ENCODE measurements at places on chromosomes 1 and 21.

DNA sequence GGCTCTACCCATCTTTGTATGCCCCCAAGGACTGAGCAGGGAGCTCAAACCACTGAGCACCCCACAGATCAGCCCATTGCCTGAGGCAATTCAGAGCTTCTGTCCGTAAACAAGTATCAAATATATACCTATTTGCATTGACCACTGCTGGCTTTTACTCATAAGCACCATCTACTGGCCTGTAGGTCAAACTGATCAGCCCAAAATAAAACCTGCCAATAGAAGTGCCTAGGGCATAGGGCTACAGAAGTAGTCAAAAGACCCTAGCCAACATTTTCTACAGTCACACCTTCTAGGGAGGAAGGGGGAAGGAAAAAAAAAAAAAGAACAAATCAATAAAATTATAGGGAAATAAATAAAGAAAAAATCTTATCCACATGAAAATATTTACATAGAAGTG, 5.3 kb upstream of the LCE3D start:
- DNase-seq: no peak

DNA sequence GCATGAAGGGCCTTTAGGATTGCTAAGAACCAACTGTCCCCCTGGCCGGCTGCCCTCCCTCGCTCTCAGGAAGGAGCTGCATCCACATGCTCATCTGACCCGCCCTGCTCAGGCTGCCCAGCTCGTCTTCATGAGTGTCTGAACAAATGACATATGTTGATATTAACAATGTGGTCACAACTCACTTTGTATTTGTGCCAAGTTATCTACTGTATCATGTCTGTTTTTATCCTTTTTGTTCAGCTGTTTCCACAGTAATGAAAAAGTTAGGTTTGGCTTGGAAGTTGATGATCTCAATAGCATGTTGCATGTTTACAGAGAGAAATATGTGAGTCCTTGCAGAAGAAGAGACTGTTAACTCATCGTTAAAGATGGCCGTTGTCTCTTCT, 75.1 kb downstream of the PHTF1 start:
- no peak for DNase-seq

DNA sequence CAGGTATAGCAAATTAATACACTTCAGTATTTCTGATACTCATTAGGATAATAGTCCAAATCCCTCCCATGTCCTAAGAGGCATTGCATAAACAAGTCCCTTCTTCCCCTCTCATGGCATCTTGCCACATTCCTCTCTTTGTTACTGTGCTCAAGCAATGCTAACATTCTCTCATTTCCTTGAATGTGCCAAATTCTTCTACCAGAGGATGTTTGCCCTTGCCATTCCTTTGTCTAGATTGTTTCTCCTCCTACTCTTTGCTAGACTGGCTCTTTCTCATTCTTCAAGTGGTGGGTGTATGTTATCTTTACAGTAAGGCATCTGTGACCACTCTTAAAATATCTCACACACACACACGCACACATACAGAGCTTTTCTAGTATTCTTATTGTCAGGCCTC, 621.0 kb upstream of the CXADR start:
- no peak for DNase-seq

- no peak for DNase-seq
These were observed 545.2 kb upstream of the BRINP3 start for GRCh38 chr1:191022856-191023255.

- DNase-seq: no peak
These were observed 10.4 kb upstream of the PEF1 start for GRCh38 chr1:31655104-31655503.

DNA sequence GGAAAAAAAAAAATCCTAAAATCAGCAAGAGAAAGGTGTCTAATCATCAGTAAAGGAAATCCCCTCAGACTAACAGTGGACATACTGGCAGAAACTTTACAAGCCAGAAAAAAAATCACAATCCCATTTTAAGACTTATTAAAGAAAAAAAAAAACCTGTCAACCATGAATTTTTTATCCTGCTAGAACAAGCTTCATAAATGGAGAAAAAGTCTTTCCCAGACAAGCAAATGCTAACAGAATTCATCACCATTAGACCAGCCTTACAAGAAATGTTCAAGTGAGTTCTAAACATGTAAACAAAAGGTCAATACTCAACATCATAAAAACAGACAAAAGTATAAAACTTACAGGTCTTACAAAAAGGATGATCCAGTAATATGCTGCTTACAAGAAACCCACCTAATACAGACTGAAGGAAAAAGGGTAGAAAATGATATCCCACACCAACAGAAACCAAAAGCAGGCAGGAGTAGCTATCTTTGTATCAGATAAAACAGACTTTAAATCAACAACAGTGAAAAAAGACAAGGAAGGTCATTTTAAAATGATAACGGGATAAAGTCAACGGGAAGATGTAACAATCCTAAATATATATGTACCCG, 129.6 kb downstream of the EVI5 start:
- DNase-seq: no peak

GRCh38 chr21:17646790-17647189, 34.1 kb upstream of the BTG3 start:
- DNase-seq: no peak

GRCh38 chr21:38439426-38439825, 58.9 kb downstream of the ERG start:
- no peak for DNase-seq

DNA sequence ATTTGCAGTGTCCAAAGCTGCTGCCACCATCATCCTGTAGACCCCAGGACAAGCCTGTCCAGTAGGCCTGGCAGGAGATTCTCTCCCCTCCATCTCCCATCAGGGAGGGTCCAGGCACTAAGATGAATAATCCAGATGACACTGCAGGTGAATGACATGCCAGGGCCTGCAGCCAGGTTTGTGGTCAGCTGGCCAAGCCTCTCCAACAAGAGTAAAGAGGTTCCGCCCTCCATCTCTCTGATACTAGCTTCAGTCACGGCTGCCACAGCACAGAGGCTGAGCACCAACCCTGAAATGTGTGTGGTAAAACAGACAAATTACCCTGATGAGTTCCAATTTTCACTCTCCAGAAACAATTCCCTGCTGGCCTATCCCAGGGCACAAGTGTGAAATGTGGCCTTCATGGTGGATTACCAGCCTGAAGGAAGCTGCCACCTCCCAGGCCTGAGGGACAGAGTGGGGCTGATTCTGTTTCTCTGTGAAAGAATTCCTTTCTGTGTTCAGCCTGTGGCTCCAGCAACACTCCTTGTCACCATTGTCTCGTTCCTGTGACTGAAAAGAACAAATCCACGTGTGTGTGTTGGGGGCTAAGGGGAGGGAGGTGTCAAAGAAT, 19.9 kb upstream of the LHX4 start:
- DNase-seq: no peak

DNA sequence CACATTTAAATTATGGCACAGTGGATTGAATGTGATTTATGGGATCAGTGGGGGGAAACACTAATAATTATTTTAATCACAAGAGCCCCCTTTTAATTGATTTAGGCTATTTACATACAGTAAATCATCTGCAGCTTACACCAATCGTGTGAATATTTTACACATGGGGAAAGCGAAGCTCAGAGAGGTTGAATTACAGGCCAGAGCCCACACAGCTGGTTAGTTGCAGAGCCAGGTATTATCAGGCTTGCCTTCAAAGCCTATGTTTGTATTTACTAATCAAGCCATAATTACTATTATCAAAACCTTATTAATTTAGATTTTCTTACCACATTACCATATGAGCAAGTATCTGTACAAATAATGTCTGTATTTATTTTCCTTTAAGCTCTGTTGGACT, 749 bp downstream of the SDCCAG8 start:
- no peak for DNase-seq

DNA sequence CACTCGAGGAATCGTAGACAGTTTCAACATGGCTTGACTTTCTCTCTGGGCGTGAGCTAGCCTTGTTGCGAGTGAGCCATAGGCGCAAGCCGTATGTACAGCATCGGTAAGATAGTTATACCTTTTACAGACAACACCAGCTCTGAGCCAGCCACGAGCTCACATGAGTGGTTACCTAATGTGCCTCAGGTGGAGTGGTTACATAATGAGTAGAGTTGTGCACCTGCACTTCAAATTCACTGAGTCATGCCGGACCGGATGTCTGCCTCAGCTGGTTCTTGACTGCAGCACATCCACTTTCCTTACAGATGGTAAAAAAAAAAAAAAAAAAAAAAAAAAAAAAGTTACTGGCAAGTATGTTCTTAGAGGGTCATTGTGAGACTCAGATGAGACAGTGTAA, 360.4 kb upstream of the NR5A2 start:
- no peak for DNase-seq

GRCh38 chr1:238141353-238141752, 250.6 kb upstream of the ZP4 start:
- DNase-seq: no peak

DNA sequence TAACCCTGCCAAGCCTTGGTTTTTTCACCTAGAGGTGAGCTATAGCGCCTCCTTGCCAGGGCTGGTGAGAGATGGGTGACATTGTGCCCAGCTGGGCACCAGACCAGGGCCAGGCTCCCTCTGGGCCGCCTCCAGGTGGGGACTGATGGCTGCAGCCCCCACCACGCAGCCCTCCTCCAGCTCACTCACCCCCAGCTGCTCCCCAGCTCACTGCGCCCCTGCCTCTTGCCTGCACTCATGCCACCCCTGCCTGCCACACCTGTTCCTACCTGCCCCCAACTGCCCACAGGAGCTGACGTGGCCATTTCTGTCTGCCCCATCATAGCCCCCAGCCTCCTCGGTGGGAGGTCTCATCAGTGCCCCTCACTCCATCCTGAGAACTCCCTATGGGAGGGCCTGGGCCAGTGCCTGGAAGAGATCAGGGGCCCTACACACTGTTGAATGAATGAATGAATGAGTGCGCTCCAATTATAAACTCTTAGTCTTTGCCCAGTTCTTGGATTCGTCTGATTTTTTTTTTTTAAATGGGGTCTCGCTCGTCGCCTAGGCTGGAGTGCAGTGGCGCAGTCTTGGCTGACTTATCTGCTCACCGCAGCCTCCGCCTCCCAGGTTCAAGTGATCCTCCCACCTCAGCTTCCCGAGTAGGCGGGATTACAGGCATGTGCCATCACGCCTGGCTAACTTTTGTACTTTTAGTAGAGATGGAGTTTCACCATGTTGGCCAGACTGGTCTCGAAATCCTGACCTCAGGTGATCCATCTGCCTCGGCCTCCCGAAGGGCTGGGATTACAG, 26.4 kb upstream of the VPS13D start:
- DNase-seq: no peak

GRCh38 chr1:243850202-243850451, at the start of gene AKT3:
AKT3 (minus strand) TSS chr1:243850243; CDS start chr1:243843170, 7,073 bp downstream.
- DNase-seq: no peak

DNA sequence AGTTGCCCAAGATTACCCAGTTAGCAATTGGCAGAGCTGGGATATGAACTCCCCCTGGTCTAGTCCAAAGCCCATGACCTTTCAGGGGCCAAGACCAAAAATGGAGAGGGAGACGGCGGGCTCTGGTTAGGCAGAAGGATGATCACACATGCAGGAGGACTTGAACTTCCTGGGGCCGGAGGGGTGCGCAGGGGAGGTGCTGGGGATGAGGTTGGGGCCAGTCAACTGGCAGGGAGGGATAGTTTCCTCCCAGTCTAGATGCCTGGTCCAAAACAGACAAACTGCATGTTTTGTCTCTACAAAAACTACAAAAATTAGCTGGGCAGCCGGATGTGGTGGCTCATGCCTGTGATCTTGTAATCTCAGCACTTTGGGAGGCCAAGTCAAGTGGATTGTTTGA, 78.1 kb downstream of the NKAIN1 start:
- DNase-seq: no peak

DNA sequence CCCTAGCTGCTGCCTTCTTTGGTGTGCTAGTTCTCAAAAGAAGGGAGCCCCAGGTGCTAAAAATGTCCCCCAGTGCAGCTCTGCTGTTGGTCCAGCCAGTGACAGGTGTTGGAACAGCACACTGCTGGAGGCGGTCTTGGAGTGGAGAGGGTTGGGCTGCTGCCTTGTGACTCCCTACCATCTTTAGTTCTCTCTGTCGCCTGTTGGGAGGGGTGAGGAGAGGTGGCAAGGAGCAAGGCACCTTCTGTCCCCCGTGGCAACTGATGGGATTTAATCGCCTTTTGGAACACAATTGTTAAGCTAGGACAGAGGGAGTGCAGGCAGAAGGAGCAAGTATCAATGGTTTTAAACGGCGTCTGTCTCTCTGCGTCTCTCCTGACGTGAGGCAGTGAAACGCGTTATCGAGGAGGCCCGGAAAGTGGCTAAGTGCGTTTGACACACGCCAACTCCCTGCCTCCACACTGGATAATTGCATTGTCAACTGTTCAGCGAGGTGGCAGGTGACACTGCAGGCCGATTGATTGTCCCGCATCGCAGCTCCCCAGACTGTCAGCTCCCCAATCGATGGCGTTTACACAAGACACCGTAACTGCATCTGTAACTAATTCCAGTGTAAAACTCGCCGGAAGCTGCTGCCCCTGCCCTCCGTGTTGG, 34.0 kb downstream of the TMEM53 start:
- peak; percentile 80 for DNase-seq

DNA sequence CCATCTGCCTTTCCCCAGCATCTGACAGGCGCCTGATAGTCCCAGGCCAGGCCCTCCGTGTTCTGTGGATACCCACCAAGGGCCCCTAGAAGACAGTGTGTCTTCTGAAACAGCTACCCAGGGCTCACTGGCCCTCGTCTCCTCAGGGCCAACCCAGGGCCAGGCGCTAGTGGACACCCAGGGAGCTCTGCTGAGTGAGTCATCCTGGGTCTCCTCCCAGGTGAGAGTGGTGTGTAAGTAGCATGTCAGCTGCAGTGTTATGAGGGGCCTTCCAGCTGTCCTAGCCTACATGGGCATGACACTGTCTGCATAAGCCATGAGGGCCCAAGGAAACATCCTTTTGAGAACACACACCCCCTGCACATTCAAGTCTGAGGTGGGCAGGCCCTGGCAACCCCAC, 36.7 kb downstream of the CHD5 start:
- no peak for DNase-seq

DNA sequence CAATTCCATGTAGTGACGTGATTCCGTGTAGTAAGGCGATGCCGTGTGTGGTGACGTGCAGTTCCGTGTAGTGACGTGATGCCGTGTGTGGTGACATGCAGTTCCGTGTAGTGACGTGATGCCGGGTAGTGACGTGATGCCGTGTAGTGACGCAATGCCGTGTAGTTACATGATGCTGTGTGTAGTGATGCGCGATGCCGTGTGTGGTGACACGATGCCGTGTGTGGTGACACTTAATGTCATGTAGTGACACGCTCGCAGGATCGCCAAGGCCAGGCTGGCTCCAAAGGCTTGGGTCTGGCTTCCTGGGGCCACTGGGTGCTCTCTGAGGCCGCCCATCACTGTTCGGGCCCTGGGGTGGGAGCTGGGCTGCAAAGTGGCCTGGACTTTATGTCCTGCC, 14.2 kb downstream of the COL18A1 start:
- DNase-seq: no peak

DNA sequence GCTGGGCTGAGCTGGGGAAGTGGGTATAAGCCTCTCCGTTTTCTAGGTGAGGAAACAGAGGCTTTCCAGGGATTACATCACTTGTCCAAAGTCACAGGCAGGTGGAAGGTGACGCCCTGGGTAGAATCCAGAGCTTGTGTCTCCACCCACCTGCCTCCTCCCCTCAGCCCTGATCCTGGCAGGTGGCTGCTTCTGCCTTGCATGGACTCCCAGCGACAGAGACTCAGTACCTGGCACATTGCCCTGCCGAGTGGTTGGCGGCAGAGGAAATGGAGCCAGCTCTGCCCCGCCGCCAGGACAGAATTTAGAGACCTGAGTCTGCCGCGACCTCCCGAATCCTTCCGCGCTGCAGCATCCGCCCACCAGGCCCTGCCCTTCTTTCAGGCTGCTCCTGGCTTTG, 2.1 kb downstream of the PLA2G2E start:
- DNase-seq: no peak

All from D341Med (cell line).